ENCODE measurements at places on chromosomes 13 and 19.
A peak's percentile ranks its signal among the peaks of the same experiment; 100 is the strongest.

DNA sequence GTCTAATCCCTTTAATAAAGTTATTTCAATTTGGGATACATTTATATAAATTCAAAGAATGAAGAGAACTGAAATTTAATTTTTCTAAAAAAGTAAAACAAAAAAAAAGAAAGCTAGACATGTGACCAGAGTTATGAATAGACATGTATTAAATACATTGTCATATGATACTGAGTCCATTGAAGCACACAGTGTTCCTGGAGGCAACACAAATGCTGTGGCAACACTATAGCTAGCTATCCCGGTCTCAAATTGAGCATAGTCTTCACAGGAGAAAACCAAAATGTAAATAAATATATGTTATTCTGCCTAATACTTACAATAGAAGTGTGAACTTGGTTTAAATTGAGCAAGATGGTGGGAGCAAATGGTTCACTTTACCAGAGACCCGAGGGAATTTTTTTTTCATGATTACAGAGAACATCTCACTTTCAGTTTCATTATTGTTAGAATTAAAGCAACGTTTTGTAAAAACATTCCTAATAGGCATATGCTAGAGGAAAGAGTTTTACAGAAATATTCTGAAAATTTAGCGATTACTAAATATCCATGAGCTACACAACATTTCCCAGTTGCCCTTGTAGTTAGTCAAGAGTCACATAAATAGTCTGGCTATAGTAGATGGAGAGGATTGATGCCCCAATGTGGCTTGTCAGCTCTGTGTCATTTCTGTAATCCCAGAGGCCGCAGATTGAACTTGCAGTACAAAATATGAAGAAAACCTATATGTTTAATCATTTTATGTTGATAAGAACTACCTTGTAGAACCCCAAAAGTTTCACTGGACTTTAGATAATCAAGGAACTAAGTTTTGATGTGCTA lies 775.7 kb upstream of the SPRY2 start:
- DNase-seq, result no peak

GRCh38 chr19:41785653-41786052 lies 10.7 kb upstream of the CEACAM3 start:
- DNase-seq, result peak; percentile 52

DNA sequence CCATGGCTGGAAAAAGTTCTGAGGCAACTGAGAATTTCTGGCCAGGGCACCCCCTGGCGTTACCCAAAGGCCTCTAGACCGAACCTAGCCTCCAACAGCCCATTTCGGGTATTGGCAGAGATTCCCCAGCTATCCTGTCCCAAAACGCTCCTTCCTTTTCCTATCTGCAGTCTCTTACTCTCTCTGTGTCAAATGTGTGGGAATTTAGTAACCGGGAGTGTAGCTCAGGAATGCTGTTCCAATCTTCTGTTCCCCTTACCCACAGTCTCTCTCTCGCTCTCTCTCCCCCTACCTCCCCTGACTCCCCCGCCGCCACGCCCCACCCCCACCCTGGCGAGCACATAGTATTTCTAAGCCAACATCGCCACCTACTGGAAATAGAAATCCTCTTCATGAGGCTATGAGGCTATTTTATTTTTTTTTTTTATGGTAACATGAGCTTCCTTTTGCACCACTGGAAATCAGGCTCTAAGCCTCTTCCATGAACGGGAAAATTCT lies 27.0 kb downstream of the OXGR1 start:
- no peak for DNase-seq

GRCh38 chr13:93307136-93307535 lies 80.5 kb downstream of the GPC6 start:
- DNase-seq, result no peak

- DNase-seq, result no peak
These were observed 52.8 kb downstream of the TNFRSF19 start for GRCh38 chr13:23622985-23623384.

GRCh38 chr13:52695856-52696255 lies 43.2 kb downstream of the SUGT1 start:
- peak; percentile 2 for DNase-seq

DNA sequence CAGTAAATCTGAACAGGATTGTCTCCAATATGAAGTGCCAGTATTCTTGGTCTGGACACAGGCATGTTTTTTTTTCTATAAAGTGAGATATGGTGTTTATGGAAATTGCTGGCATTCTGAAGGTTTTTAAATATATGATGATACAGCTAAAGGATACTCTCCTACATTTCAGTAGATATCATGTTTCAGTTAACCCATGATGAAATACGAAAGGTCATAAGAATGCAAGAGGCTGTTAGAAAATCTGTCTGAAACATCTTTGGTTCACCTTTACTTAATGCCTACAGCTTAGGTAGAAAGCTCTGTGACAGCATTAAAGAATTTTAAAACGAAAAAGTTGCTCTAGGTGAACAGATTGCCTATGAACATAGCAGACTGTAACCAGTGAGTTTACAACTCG lies 9.1 kb downstream of the FRY start:
- no peak for DNase-seq

- no peak for DNase-seq
These were observed 80.3 kb upstream of the FRY start for GRCh38 chr13:31951215-31951678.

DNA sequence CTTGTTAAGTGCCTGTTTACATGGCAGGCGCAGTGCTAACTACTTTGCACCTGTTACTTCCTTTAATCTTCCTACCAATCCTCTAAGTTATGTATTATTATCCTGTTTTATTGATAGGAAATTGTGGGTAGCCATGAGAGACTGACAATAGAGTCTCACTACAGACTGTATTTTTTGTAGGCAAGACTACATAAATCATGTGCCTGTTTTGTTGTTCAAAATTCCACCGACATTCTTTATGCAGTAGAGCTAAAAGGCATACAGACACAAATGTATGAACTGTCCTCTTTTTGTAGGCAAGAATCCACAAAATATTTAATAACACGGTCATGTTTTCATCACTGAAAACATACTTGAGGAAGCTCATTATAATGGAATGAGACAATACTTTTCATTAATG lies 205.5 kb downstream of the NALCN start:
- no peak for DNase-seq

GRCh38 chr19:2591537-2592291 lies 110.8 kb downstream of the GNG7 start:
- DNase-seq, result no peak

DNA sequence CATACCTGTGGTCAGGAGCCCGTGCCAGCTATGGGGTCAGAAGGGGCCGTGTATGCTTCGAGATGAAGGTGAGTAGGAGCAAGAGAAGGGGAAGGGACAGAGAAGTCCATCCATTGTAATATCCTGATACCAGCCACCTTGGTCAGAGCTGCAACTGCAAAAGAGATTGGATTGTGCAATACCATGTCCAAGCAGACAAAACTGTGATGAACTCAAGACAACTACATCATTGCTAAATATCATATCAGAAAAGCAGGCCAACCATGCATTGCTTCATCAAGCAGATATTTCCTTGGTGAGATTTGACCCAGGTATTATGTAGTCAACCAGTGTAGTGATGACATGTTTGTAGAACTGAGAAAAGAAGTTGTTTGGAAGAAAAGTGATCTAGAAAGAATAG lies 12.1 kb downstream of the HNRNPUL1 start:
- no peak for DNase-seq
